ENCODE measurements at places on chromosomes 2 and 18.

DNA sequence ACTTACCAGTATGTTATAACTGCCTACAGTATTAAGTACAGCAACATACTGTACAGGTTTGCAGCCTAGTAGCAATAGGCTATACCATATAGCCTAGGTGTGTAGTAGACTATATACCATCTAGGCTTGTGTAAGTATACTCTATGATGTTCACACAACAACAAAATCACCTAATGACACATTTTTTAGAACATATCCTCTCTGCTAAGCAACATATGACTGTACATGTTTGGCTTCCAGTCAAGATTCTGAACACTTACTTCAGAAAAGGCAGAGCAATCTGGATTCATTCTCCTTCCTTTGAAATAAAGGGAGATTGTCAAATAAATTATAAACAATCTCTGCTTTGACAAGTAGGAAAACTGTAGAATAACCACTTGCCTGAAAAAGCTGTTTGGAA is 81.8 kb downstream of the EXOC6B start:
- no peak for DNase-seq

- DNase-seq: no peak
Observed at GRCh38 chr2:208669394-208669793, 262.8 kb downstream of the PTH2R start.

DNA sequence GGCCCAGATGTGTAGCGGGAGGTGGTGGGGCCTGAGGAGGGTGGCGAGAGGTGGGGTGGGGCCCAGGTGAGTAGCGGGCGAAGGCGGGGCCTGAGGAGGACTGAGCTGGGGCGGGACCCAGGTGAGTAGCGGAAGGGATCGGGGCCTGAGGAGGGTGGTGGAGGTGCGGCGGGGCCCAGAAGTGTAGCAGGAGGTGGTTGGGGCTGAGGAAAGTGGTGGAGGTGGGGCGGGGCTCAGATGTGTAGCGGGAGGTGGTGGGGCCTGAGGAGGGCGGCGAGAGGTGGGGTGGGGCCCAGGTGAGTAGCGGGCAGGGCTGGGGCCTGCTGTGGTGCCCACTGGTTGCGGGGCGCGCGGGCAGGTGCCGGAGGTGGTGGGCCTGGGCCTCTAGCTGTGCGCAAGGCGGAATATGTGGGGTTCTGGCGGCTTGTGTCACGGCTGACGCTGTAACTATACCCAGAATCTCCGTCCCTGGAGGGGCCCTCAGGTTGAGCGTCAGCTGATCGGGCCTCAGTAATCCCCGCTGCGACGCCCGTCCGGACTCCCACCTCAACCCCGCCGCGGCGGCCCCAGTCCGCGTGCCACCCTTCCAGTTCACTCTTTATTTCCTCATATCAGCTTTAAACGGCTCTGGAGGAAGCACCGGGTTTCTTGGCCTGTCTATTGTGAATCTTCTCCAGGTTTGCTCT is 866 bp upstream of the SF3B6 start:
- DNase-seq: no peak

- no peak for DNase-seq
Observed at GRCh38 chr2:143918465-143918989, 601.4 kb downstream of the ZEB2 start.

DNA sequence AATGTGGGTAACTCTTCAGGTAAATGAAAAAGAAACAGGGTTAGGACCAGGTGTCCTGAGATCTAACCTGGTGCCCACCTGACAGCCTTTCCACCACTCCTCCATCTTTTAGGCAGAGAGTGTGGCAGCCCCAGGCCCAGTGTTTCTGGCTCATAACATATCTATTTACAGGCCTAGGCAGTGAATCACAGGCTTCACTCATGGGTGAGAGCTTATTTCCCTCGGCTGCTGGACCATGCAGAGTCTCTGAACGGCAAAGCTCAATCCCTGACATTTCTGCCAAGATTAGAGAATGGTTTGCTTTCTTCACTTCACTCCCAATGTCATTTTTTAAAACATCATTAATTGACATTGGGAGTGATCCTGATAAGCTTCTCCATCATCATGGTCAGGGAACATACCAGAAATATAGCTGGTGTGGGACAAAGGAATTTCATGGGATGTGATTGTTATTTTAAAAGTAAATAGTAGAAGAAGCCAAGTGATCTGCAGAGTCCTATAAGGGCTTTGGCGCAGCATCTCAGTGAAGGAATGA is 323.9 kb downstream of the SETBP1 start:
- DNase-seq: no peak

DNA sequence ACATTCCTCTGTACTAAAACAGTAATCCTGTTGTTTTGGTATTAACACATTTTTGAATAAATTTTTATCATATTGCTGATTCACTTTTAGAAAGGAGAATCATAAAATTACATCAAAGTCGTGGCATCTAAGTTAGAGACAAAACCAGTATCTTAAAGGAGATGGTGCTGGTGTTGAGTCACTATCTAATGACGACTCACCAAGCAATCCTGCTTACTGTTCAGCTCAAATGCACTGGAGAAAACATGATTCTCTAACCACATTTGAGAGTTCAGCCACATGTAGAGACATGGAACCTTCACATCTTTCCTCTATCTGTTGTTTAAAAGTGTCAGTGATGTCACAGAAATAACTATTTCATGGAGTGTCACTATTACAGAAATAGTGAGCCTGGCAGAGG is 473.8 kb downstream of the TGIF1 start:
- no peak for DNase-seq

DNA sequence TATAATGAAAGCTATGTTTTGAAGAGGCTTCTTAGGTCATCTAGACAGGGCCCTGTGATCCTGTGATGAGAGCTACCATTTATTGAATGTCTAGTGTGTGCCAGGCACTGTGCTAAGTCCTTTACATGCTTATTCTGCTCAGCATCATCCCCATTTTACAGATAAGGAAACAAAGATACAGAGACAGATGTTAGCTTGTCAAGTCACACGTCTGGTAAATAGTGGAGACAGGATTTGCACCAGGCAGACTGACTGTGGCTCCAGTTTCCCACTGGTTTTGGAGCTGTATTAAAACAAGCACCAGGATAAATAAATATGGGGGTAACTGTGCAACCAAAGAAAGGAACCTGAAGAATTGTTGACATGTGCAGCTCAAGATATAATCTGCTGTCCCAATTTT is 19.2 kb upstream of the EML6 start:
- no peak for DNase-seq

DNA sequence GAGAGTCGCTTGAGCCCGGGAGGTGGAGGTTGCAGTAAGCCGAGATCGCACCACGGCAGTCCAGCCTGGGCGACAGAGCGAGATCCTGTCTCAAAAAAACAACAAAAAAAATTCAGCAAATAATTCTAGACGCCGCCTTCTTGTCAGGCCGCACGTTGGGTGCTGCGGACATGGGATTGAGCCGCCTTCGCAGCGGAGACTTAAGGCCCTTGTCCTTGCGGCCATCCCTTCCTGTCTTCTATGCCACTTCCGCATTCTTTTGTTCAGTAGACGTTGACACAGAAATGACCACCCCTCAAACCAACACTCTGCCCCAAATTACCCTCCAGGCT is 15.8 kb downstream of the PTPN18 start:
- DNase-seq: no peak

DNA sequence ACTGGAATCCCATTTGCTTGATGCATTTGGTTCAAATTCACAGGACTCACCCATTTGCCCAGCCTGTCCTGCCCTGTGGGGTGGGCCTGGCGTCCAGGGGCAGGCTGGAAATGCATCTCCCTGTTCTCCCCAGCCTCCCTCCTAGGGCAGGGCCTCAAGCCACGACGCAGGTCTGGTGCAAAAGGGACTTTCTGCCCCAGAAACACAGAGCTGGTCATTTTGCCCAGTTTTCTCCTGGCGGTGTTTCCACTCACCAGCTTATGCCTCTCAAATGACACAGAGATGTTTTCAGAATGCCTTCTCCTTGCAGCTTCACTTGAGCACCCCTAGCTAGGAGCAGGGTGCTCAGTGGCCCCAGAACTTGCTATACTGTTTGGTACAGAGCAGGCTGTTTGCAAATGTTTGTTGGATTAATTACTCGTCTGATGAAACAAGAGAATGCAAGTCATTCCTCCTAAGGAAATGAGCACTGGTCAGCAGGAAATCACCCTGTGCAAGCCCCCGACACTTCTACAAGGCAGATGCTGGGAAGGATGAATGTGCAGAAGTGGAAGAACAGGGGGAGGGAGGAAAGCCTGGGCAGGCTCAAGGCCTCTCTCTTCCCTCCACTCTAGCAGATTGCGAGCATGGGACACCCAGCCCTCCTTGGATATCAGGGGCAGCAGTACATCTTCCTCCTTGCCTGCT is 164.3 kb upstream of the APCDD1 start:
- no peak for DNase-seq

DNA sequence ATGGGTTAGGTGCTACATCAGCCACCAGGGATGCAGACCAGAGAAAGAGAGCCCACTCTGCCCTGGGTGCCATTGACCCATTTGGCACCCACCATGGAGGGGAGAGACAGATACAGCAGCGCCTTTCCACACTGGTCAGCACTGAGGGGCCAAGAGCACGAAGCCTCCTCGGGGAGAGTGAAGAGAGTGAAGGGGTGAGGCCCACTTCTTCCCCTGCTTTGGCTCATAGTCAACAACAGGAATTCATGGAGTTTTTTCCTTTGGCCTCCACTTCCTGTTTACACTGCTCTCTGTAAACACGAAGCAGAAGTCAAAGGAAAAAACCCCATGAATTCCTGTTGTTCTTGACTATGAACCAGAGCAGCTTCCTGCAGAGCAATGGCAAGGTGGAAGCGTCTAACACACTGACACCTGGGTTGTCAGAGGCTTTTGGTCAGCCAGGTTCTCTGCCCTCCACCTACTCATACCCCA is 80.0 kb downstream of the CCDC93 start:
- DNase-seq: no peak

- DNase-seq: peak; percentile 74
Observed at GRCh38 chr18:74353169-74353775, 37.6 kb downstream of the C18orf63 start.

Measured in CD4-positive, alpha-beta T cell treated with Interleukin-21 for 1 hour (primary cell).